ELR (cell line): ENCODE measurements at places on chromosomes 6 and 20.

DNA sequence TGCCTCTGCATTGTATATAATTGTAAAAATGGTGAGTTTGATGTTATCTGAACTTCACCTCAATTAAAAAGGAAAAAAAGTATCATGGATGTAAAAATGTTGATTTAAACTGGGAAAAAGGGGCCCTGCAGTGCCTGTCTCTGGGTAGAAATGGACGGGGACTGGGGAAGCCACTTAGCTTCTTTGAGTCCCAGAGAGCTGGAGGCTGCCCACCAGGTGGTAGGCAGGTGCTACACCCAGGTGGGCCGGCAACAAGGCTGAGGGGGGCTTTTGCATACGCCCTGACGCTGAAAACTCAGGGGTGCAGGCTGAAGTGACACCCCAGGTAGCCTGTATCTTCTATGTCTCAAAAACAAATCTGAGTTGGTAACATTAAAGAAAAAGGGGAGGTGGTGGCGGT lies 118.2 kb downstream of the SULF2 start:
- no peak for DNase-seq

DNA sequence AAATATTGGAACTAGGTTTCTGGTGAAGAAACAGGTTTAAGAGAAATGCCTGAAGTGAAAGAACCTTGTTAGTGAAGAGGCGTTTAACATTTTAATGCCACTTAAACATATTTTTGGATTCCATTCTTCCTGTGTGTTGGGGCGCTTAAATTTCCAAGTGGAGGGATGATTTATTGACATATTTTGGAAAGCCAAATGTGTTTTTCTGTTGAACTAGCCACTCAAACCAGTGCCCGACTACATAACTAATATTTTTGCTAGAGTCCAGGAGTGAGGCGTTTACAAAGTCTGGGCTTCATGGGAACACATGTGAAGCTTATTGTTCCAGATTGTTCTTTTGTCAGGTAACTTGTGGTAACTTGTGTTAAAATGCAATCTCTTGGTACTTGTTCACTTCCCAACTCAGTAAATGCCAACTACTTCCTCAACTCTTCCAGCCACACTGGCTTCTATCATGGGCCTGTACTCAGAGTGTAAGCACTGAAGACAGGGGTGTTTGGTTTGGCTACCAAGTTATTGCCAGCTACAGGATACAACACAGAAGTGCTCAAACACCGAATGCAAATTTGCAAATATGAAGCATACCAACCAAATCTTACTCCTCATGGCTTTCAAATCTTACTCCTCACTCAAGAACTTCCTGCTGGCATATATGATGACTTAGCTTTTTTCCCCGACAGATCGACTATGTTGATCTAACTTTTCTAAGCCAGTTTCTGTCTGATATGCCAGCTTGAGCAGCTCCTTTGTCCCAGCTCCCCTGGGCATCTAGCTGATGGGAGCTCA lies 2.0 kb upstream of the ZNFX1 start:
- peak; percentile 56 for DNase-seq

DNA sequence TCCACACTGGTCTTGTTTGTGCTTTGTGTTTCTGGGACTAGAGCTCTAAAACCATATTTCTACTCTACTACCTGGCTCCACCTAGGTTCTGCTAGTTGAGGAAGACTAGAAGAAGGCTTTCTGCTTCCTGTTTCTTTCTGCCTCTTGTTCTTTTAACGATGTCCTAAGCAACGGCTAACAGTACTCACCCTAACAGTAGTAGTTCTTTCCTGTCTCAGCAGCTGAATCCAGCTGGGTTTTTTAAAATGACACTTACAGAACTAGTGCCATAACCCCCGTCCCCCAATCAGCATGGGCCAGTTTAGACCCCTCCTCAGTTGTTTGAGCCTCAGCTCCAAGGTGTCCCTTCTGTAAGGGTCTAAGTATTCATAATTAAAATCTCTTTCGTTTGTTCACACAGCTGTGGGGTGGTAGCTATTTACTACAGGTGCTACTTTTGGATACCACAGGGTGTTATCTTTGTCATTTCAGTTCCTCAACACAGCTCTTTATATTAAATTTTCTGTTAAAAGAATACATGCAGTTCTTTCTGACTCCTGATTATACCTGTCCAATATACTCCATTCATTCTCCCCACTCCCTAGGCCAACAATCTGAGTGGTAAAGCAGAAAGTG lies 790.2 kb downstream of the DHX35 start:
- no peak for DNase-seq

DNA sequence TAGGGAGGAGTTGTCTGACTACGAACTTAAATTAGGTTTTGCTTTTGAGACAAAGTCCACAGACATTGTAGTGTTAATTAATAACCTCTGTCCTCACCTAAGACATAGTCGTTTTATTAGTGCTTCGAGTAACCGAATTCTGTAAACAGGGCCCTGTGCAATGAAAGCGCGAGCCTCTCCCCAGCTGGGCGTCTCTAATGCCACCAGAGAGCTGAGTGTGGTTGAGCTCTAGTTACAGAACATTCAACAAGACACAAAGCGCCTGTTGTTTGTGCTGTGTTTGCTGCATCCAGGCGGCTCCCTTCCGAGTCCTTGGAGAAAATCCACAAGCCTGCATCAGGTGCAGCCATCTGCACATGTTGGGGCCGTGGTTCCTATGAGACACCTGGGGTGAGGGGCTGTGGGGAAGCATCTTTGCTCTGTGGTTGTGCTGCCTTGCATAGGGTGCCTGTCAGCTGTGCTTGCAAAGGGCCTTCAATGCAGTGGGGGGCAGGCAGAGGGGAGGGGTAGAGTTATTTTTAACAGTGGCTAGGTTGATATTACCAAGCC lies 63.9 kb downstream of the CD164 start:
- DNase-seq: no peak

- DNase-seq: no peak
Measured at GRCh38 chr20:41225091-41225490, 87.7 kb downstream of the PLCG1 start.

GRCh38 chr20:11849270-11849915 lies 68.3 kb upstream of the BTBD3 start:
- no peak for DNase-seq

- DNase-seq: no peak
Measured at GRCh38 chr6:107667790-107668189, 156.3 kb downstream of the SCML4 start.

DNA sequence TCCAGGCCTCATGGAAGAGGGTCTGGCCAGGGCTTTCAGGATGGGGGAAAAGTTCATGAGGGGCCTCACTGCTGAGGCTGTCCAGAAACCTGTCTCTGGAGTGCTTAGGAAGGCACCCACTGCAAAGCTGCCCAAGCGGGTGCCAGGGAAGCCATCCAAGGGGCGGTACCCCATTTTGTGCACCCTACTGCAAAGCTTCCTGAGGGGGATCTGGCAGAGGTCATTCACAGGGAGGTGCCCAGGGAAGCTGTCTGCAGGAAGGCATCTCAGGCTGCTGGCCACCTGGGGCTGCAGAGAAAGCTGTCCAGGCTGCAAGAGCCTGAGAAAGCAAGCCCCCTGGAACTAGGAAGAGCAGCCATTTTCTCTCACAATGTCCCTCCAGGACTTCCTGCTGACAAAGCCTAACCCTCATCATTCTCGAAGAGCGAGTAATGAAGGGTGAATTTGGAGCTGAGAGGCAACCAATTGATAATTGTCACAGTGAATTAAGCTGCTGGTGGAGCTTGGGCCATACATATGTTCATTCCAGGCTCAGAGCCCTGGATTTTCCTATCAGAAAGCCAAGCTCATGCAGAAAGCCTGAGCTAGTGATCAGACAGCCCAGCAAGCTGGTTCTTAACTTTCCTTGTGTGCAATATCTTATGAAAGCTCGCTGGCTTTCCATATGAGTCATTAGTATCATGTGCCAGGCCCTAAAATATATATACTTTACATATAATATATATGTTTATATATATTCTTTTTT lies 62.2 kb upstream of the SLC22A16 start:
- peak; percentile 58 for DNase-seq
